Activated effector memory CD4-positive, alpha-beta T cell treated with Interleukin-2 at 50 U/mL for 16 hours (primary cell): ENCODE measurements at places on chromosomes 7 and 10.

GRCh38 chr7:47196106-47196645 is 385.7 kb downstream of the TNS3 start:
- DNase-seq: no peak

GRCh38 chr7:30846378-30846777 is 65.3 kb upstream of the AQP1 start:
- DNase-seq: no peak

- DNase-seq: no peak
These were observed 208.1 kb upstream of the HDAC9 start for GRCh38 chr7:18287482-18287881.

GRCh38 chr7:137950263-137950621 is 51.6 kb downstream of the CREB3L2 start:
- DNase-seq: no peak

DNA sequence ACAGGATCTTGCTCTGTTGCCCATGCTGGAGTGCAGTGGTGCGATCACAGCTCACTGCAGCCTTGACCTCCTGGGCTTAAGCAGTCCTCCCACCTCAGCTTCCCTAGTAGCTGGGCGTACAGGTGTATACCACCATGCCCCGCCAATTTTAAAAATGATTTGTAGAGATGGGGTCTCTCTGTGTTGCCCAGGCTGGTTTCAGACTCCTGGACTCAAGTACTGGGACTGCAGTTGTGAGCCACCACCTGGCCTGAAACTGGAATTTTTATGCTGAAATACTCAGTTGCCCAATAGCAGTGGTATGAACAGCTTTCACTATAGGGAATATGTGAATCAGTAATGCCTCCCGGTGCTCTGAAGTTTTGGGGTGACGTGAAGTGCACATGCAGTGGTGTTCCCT is 7.6 kb downstream of the ZRANB1 start:
- DNase-seq: no peak

GRCh38 chr10:38102880-38103279 is 8.7 kb downstream of the ZNF37A start:
- no peak for DNase-seq

DNA sequence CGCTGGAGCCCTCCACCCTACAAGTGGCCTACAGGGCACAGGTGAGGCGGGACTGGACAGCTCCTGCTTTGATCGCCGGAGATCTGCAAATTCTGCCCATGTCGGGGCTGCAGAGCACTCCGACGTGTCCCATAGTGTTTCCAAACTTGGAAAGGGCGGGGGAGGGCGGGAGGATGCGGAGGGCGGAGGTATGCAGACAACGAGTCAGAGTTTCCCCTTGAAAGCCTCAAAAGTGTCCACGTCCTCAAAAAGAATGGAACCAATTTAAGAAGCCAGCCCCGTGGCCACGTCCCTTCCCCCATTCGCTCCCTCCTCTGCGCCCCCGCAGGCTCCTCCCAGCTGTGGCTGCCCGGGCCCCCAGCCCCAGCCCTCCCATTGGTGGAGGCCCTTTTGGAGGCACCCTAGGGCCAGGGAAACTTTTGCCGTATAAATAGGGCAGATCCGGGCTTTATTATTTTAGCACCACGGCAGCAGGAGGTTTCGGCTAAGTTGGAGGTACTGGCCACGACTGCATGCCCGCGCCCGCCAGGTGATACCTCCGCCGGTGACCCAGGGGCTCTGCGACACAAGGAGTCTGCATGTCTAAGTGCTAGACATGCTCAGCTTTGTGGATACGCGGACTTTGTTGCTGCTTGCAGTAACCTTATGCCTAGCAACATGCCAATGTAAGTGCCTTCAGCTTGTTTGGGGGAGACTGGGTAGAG is at the start of gene COL1A2:
Gene COL1A2, plus strand, starts transcription at position 459 of the 704 bp plus-strand sequence. Its CDS starts 137 bp downstream, at position 596.
- DNase-seq: no peak

- DNase-seq: no peak
These were observed 234.0 kb upstream of the TCF7L2 start for GRCh38 chr10:112716076-112716475.

DNA sequence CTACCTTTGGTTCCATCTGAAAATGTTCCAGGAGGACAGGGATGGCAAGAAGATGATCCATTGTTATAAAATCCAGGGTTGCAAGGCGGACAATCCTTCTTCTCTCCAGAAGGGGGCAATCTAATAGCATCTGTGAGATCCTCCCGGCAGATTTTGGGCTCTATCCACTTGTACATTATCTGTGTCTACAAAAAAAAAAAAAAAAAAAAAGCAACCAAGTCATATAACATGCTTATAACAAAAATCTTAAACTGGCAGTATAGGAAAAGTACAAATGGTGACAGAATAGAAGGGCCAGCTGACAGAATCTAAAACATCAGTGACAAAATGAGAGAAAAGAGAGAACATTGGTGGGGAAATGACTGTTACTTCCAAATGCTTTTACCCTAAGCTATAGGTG is 132.7 kb downstream of the ELAPOR2 start:
- DNase-seq: no peak

- no peak for DNase-seq
These were observed 2.9 kb downstream of the PKD2L1 start for GRCh38 chr10:100327007-100327717.

GRCh38 chr7:7329326-7329725 is 147.0 kb downstream of the C1GALT1 start:
- no peak for DNase-seq

- no peak for DNase-seq
These were observed 298.1 kb downstream of the TCERG1L start for GRCh38 chr10:131013281-131013912.

GRCh38 chr7:134513169-134513752 is 14.1 kb upstream of the AKR1B10 start:
- no peak for DNase-seq

DNA sequence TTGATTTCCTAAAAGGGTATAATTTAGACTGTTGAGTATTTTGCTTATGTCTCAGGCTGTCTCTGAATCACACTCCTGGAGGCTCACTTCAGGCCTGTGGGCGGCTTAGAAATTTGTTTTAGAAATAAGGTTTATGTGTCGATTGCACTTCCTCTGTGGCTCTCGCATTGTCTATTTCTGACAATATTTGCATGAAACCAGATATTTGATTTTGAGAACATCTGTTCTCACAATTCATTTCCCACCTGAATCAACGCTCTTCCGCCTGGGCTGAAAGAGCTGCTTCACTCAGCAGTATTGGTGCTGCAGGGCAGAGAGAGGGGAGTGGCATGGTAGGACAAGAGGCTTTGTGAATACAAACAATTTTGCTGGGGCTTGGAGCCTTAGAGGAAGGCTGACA is 262.0 kb downstream of the ADRA2A start:
- no peak for DNase-seq

DNA sequence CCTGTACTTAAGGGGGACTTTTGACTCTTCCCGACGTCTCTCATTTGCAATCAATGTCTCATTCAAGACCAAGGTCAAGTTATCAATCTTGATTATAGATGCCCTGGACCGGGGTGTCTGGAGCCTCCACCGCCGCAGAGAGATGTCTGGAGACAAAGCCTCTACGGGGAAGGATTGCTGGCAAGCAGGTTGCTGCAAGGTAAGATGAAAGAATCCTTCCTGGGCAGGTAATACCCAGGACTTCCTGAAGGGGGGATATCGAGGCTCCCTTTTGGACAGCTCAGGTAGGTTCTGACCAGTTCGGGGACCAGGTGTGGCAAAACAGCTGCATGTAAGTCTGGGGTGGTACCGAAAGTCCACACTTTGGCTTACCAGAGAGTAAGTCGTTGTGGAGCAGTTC is 12.5 kb upstream of the CUX1 start:
- no peak for DNase-seq

DNA sequence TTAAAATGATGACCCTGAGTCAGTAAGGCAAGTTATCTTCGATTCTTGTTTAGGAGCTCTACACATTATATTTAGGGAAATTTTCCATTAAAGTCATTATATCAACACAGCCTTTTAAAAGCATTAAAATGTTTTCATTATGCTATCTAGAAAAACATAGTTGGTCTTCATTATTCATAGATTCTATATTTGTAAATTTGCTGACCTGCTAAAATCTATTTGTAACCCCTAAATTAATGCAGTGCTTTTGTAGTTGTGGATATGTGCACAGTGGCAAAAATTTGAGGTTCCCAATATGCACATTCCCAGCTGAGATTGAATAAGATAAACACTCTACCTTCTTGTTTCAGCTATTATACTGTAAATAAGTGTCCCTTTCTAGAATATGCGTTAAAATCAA is 81.1 kb downstream of the KIF20B start:
- no peak for DNase-seq

- DNase-seq: no peak
These were observed 597.6 kb downstream of the NXPH1 start for GRCh38 chr7:9030976-9031375.

DNA sequence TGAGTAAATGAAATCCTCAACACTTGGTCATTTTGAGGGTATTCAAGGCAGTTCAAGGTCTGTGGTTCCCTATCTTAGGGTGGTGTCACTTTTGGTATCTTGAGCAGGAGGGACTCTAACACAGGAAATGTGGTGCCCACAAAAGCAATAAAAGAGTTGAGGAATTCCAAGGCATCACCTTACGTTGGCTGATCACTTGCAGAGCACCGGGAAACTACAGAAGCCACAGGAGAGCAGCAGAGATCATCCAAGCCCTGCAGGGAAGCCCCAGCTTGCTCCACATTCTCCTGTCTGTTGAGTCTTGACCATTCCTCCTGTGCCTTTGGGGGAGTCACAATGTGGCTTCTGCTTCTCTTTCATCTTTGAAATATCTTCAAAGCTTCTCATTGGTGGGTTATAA is 565.8 kb upstream of the ADARB2 start:
- DNase-seq: no peak
